Kidney capillary endothelial cell (primary cell): ENCODE measurements at places on chromosomes 11 and 22.

GRCh38 chr22:36253523-36254490, 874 bp downstream of the APOL1 start:
- no peak for DNase-seq

GRCh38 chr22:46915950-46916730, 153.7 kb downstream of the TBC1D22A start:
- DNase-seq, result no peak

DNA sequence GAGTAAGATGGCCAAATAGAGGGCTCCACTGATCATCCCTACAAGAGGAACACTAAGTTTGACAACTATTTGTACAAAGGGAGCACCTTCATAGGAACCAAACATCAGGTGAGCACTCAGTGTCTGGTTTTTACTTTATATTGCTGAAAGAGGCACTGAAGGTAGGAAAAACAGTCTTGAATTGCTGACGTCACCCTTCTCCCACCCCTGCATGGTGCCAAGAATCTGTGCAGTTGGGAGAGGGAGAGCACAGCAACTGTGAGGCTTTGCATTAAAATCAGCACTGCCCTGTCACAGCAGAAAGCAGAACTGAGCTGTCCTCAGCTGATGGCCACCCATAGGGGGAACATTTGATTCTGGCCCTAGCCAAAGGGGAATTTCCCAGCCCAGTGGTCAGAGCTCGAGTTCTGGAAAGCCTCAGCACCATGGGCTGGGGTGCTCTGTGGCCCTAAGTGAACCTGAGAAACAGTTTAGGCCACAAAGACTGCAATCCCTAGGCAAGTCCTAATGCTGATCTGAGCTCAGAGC, 37.9 kb downstream of the PIWIL3 start:
- no peak for DNase-seq

DNA sequence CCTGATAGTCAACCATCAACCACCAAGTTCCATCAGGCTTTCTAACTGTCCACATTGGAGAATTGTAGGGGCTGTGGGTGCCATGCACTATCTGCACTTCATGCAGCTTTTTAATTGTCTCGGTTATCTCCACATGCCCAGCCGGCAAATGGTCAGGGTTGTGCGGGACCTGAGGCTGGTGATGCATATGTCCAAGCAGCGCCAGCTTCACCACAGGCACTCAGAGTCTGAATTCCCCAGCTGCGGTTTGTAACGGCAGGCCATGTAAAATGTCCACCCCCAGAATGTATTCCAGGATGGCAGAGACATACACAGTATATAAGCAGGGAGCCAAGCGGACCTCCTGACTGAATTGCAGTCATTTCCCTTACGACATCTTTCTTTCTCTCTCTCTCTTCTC, 435.6 kb downstream of the DYNC2H1 start:
- no peak for DNase-seq

DNA sequence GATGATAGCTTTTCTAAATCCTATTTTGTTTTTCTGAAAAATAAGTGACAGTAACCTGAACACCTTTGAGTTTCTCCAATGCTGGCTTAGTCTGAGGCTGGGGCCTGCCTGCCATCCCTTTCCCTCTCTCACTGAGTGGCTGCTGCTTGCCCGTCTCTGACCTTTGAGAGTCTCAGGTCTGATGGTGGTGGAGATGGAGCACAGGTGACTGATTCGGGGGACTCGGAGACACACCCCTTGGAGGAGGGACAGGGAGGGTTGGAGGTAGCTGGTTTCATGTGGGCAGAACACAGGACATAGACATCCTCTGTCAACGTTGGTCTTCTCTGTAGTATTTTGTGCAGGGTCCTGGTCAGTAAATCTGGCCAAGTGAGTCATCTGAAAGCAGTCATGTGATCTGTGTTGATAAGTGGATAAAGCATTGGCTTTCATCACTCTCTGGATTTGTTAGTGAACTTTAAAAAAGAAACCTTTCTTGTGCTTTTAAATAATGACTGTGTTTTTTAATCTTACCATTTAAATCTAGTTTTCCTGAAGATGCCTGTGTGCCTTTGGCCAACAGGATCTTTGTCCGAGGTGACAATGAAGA, 47.1 kb upstream of the CLDN5 start:
- DNase-seq, result no peak

GRCh38 chr11:8838248-8838647, 72.7 kb upstream of the AKIP1 start:
- no peak for DNase-seq
